Activated naive CD8-positive, alpha-beta T cell treated with anti-CD3 and anti-CD28 coated beads, Interleukin-2, amount 10 ng/mL, durations not matched to agents 7 days and 5 days (primary cell): ENCODE measurements at places on chromosomes 13 and 19. TPM values are rescaled to one million over a fixed set of nuclear protein-coding genes. Genes with fewer than 3 reads are reported as not detected.

DNA sequence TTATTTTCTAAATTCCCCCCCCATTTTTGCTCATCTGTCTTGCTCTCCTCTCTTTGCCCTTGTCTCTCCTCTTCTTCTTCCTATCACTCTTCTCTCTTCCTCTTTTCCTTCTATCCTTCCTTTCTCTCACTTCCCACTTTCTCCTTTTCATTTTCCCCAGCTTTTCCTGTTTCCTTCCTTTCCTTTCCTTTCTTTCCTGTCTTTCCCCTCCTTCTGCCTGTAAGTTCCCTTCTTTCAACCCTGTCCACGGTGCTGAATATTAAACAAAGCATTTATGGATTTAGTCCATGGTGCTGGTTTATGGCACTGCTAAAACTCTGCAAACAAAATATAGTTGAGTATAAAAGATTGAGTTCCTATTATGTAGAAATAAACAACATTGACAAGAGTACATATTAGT, 27.6 kb downstream of the SCEL start:
- H3K36me3 ChIP-seq = no peaks in the 10 kb centered on the region
- no peak overlapping the region for H3K4me3 ChIP-seq
- H3K4me1 ChIP-seq = peaks cover 5% of the 10 kb centered on the region
- DNase-seq = no peak
- peaks cover 11% of the 10 kb centered on the region for H3K27me3 ChIP-seq
- no peak overlapping the region for H3K27ac ChIP-seq

The ZNF345 gene
- total RNA-seq = 10.0 TPM

GRCh38 chr19:44664976-44665375, 6.3 kb upstream of the CEACAM19 start:
- DNase-seq = no peak
- H3K27me3 ChIP-seq = no peaks in the 10 kb centered on the region
- H3K4me1 ChIP-seq = no peaks in the 10 kb centered on the region
- no peak overlapping the region for H3K4me3 ChIP-seq
- no peaks in the 10 kb centered on the region for H3K36me3 ChIP-seq

GRCh38 chr13:27573265-27573664, 47.1 kb downstream of the LNX2 start:
- no peak overlapping the region for H3K27ac ChIP-seq
- no peak overlapping the region for H3K4me3 ChIP-seq
- no peaks in the 10 kb centered on the region for H3K27me3 ChIP-seq

GRCh38 chr19:38381138-38381537, 6.7 kb downstream of the GGN start:
- peaks cover 32% of the 10 kb centered on the region for H3K36me3 ChIP-seq
- no peak overlapping the region for H3K4me3 ChIP-seq
- H3K27me3 ChIP-seq = no peaks in the 10 kb centered on the region
- no peak for DNase-seq

The SIGLEC8 gene
- not detected for total RNA-seq

- H3K4me3 ChIP-seq = no peak overlapping the region
- DNase-seq = no peak
- no peaks in the 10 kb centered on the region for H3K36me3 ChIP-seq
- H3K4me1 ChIP-seq = peaks cover 4% of the 10 kb centered on the region
- no peaks in the 10 kb centered on the region for H3K27me3 ChIP-seq
Observed at GRCh38 chr13:108407495-108407894, 138.0 kb downstream of the TNFSF13B start.

- no peaks in the 10 kb centered on the region for H3K27me3 ChIP-seq
- H3K4me3 ChIP-seq = no peak overlapping the region
- H3K27ac ChIP-seq = no peak overlapping the region
- H3K36me3 ChIP-seq = peaks cover 87% of the 10 kb centered on the region
- peaks cover 6% of the 10 kb centered on the region for H3K4me1 ChIP-seq
Observed at GRCh38 chr19:23385404-23385803, 9.9 kb downstream of the ZNF91 start.

The CDC42EP5 gene
- not detected for total RNA-seq

DNA sequence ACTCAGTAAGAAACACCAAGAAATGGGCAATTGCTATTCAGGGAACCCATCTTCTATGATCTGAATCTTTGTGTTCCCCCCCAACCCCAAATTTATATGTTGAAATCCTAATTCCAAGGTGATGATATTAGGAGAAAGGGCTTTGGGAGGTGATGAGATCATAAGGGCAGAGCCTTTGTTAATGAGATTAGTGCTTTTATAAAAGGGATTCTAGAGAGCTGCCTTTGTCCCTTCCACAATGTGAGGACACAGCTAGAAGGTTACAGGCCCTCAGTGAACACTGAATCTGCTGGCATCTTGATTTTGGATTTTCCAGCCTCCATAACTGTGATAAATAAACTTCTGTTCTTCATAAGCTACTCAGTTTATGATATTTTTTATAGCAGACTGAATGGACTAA, 376.0 kb downstream of the DIAPH3 start:
- no peak overlapping the region for H3K27ac ChIP-seq
- peaks cover 2% of the 10 kb centered on the region for H3K27me3 ChIP-seq
- H3K36me3 ChIP-seq = no peaks in the 10 kb centered on the region

The ZNF763 gene
- total RNA-seq = 5.2 TPM

- H3K4me1 ChIP-seq = no peaks in the 10 kb centered on the region
- DNase-seq = peak; percentile 46
- H3K4me3 ChIP-seq = no peak overlapping the region
- no peak overlapping the region for H3K27ac ChIP-seq
Observed at GRCh38 chr19:49746206-49746958, 16.7 kb downstream of the TSKS start.

GRCh38 chr19:55258476-55258827, 365 bp downstream of the PPP6R1 start:
- no peaks in the 10 kb centered on the region for H3K27me3 ChIP-seq
- peaks cover 38% of the 10 kb centered on the region for H3K4me1 ChIP-seq
- H3K27ac ChIP-seq = peak overlapping the region; percentile 95
- peak overlapping the region; percentile 83 for H3K4me3 ChIP-seq

The OR7A5 gene
- total RNA-seq = not detected

The DACT3 gene
- 0.42 TPM for total RNA-seq

DNA sequence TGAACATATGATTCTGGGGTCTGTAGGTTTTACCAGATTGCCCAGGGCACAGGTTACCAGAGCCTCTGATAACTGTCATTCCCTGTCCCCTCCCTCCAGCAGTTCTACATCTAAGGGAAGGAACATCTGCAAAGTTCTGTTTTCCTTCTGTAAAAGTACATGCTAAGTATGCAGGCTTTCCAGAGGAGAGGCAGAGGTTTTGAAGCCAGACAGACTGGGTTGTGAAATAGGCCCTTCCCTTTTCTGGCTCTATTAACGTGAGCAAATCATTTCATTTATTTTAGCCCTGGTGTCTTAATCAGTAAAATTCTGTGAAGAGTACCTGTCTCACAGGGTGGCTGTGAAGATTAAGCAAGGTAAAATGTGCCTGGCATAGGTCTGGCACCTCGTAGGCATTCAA, 66.1 kb upstream of the C1QTNF9 start:
- DNase-seq = no peak
- no peaks in the 10 kb centered on the region for H3K27me3 ChIP-seq
- H3K36me3 ChIP-seq = peaks cover 4% of the 10 kb centered on the region
- H3K4me1 ChIP-seq = peaks cover 4% of the 10 kb centered on the region
- H3K4me3 ChIP-seq = no peak overlapping the region

DNA sequence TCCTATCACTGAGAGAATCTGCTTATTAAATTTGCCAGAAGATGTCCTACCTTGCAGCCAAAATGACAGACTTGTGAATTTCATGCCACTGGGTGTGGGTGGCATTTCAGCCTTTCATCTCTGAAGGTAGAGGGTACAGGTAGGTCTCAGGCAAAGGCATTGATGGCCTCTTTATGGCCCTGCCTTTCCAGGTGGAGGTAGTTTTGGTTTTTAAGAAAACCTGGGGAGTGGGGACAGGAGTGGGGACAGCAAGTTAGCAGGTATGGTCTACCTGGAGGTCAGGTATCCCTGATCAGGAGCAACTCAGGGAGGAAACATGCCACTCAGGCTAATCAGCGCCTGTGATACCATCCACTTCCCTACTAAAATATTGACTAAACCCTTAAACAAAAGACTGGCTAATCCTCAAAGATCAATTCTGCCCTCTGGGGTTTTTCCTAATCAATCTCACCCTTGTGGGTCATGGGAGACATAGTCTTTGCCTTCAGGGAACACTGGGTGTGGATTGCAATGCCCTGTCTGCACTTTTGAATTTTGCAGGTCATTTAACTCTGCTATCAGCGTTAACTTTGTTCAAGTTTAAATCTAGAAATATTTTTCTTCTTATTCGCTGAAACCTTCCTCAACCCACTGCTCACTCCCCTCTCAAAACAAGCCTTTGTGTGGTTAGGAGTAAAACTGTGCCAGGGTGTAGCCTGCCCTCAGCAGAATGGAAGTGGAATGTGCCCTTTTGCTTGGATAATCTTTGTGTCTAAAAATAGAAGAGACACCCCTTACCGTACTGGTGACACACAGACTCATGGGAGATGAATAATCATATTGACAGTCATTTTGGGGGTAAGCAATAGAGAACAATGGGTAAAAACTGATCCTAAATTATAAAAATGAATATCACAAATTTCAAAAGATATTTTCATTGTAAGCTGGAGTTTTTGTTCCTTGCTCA, 233.7 kb downstream of the COG6 start:
- peaks cover 11% of the 10 kb centered on the region for H3K4me1 ChIP-seq
- no peaks in the 10 kb centered on the region for H3K36me3 ChIP-seq
- no peak overlapping the region for H3K4me3 ChIP-seq
- DNase-seq = no peak

DNA sequence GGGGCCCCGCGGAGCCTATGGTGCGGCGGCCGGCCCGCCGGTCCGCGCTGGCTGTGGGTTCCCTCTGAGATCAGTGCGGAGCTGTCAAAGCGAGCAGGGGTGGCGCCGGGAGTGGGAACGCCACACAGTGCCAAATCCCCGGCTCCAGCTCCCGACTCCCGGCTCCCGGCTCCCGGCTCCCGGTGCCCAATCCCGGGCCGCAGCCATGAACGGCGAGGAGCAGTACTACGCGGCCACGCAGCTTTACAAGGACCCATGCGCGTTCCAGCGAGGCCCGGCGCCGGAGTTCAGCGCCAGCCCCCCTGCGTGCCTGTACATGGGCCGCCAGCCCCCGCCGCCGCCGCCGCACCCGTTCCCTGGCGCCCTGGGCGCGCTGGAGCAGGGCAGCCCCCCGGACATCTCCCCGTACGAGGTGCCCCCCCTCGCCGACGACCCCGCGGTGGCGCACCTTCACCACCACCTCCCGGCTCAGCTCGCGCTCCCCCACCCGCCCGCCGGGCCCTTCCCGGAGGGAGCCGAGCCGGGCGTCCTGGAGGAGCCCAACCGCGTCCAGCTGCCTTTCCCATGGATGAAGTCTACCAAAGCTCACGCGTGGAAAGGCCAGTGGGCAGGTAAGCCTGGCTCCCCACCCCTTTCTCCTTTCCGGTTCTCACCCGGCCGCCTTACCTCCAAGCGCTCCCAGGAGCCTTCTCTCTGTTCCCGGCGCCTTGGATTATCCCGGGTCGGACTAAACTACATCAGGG, at the start of gene PDX1:
Gene PDX1 (plus strand): TSS at position 67 of the 743 bp plus-strand sequence. CDS start 139 bp downstream, at position 206.
- peaks cover 11% of the 10 kb centered on the region for H3K4me1 ChIP-seq
- peaks cover 2% of the 10 kb centered on the region for H3K36me3 ChIP-seq
- peak; percentile 40 for DNase-seq
- peak within 1 kb of the TSS; percentile 66 for H3K4me3 ChIP-seq

- H3K27me3 ChIP-seq = no peaks in the 10 kb centered on the region
- no peak for DNase-seq
- no peaks in the 10 kb centered on the region for H3K4me1 ChIP-seq
- H3K27ac ChIP-seq = no peak overlapping the region
Observed at GRCh38 chr13:83450591-83450990, 431.7 kb downstream of the SLITRK1 start.

DNA sequence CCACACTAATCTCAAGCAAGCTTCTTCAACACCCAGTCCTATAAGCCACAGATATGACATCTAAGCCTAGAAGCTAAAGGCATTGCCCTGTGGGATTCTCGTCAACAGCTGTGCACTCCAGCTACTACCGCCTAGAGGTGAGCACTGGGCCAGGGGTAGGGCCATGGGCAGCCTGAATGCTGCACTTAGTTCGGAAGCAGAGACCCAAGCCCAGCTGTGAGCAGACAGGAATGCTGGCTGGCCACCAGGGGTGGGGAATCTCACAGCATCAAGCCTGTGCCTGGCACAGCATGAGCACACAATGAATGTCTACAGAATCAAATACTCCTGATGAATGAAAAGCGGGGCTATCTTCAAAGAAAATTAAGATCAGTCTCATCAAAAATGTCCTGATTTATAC, 167.5 kb upstream of the UBL3 start:
- no peak overlapping the region for H3K4me3 ChIP-seq
- no peak for DNase-seq
- peaks cover 5% of the 10 kb centered on the region for H3K27me3 ChIP-seq
- no peaks in the 10 kb centered on the region for H3K36me3 ChIP-seq
- no peak overlapping the region for H3K27ac ChIP-seq
- H3K4me1 ChIP-seq = no peaks in the 10 kb centered on the region

The PSG11 gene
- not detected for total RNA-seq

The BCKDHA gene
- total RNA-seq = 23.8 TPM

DNA sequence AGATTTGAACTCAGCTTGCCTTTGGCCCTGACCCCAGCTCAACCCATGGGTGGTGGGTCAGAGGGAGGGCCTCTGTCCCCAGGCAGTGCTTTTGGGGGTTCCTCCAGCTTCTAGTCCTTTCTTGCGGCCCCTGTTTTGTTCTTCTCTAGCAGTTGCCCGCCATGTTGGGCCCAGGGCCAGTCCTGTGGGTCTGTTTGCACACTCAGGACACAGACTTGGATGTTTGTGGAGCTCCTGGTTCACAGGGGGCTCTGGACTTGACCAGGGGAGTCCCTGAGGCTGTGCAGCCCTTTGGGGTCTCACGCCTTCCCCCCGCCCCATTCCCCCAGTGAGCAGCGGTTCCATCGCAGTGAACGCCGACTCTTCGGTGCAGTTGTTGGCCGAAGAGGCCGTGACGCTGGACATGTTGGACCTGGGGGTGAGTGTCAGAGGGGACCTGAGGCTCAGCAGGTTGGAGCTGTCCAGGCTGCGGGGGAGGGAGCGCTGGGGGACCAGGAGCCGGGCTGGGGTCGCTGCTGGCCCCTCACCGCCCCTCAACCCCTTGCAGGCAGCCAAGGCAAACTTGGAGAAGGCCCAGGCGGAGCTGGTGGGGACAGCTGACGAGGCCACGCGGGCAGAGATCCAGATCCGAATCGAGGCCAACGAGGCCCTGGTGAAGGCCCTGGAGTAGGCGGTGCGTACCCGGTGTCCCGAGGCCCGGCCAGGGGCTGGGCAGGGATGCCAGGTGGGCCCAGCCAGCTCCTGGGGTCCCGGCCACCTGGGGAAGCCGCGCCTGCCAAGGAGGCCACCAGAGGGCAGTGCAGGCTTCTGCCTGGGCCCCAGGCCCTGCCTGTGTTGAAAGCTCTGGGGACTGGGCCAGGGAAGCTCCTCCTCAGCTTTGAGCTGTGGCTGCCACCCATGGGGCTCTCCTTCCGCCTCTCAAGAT, 2.5 kb downstream of the ATP5F1D start:
- H3K4me3 ChIP-seq = peak overlapping the region; percentile 71
- H3K4me1 ChIP-seq = peaks cover 17% of the 10 kb centered on the region
- DNase-seq = peak; percentile 92
